ENCODE measurements at places on chromosomes 11 and 22.
A peak's percentile ranks its signal among the peaks of the same experiment; 100 is the strongest.

- DNase-seq: no peak
Measured at GRCh38 chr11:94705419-94705818, 62.7 kb upstream of the AMOTL1 start.

DNA sequence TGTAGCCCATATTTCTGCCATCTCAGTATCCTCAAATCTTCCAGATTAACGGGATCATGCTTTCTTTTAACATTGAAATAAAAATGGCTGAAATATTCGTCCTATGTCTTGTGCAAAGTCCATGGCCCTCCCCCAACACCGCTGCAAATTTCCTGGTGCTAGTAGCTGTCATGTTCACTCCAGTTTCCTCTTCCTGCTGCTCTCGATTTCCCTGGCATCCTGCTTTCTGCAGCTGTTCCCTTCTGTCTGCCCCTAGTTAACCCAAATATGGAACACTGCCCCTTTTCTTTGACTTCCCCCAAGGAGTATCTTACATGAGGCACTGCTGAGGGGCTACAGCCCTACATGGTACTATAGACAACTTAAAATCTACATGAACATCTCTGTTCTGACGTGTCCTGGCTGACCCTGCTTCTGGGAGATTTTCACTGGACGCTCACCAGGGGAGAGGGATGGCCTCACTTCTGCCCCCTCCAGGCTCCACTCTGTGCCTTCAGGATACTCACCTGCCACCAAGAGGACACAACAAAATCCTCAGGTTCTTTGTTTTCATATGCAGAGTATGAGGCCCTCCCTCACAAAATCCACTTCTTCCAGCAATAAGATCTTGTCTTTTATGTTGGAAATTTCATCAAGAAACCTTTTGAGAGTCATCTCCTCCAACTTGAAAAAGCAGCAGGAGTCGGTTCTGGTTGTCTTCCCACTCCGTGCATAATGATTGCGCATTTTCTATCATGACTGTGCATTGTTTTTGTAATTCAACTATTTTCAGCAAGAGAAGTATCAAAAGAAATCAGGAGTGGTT is 29.5 kb upstream of the SCUBE2 start:
- peak; percentile 22 for DNase-seq

DNA sequence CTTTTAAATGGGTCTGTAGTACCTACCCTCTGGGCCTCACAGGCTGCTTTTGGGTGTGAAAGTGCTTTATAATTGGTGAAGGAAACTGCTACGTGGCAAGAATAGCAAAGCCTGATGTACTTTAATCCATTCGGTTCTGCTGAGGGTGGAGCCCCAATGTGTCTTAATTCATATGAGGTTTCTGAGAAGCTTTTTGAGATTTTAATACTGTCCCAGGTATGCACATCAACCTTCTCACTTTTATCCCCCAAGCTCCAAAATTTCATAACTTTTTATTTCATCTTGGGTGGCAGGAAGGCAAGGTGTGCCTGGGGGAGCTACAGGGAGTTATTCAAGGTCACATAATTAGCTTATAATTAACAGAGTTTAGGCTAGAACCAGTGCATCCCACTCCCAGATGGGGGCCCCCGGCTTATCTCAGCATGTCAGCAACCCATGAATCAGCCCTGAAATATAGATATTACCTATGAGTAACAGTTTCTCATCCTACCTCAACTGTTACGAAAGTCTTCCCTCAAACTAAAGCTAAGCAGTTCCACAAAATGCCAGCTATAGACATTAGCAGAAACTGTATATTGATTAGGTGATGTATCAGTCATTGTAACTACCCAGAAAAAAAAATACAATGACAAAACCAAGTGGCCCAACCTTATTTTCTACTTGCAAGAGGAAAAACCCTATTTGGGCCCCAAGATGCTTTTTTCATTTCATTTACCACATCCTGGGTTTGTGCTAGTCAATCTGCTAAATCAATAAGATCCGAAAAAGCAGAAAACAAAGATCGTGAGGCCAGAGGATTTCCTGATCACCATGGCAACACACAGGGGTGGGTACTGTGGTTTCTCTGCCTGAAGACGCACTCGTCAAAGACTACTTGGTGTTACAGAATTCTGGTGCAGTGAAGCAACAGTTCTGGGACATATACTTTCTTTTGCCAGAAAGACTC is 26.7 kb downstream of the CD44 start:
- no peak for DNase-seq

- no peak for DNase-seq
Measured at GRCh38 chr11:115347106-115347505, 157.1 kb downstream of the CADM1 start.

DNA sequence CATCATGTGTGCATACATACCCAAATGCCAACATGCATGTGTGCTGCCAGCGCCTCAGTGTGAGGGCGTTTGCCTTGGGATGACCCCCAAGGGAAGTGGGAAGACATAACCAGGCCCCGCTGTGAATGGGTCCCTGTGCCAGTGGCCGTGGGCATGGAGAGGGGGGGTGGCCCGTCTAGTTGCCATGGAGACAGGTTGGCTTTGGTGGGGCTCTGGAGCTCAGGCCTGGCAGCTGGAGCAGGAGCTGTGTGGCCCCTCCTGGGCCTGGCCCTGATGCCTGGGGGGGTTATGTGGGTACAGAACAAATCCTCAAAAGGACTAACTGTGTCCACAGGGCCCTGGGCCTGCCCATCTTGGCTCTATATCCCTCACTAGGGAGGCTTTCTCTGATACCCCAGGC is 8.0 kb downstream of the SYT7 start:
- no peak for DNase-seq

DNA sequence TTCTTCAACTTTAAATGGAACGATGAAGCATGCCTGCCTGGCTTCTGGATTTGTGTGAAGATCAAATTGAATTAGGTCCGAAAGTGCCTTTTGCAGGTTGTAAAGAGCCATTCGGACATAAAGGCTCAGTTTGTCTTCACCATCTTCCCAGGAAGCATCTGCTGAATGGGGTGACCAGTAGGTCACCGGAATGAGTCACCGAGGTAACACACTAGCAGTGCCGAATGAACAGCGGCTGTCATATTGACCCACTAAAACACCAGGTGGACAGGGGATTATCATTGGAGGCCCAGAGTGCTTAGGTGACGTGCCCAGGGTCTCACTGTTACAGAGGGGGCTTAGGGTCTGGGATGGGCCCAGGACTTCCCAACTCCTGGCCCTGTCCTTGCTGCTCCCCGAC is 43.1 kb upstream of the MYH9 start:
- DNase-seq: no peak

DNA sequence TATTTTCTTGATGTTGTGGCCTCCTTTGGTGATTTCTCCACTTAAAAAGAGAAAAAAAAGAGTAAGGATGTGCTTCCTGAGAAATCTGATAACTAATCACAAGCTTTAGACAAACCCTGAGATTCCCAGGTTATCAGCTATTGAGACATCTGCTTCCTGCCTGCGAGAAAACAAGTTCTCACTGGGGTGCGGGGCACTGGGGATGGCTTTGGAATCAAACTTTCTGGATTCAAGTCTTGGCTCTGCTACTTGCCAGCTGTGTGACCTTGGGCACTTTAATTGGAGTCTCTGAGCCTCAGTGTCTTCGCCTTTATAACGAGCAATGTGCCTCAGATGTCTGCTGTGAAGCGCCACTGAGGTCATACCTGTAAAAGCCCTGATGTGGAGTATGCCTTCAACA is 152.5 kb upstream of the NAV2 start:
- DNase-seq: peak; percentile 16

DNA sequence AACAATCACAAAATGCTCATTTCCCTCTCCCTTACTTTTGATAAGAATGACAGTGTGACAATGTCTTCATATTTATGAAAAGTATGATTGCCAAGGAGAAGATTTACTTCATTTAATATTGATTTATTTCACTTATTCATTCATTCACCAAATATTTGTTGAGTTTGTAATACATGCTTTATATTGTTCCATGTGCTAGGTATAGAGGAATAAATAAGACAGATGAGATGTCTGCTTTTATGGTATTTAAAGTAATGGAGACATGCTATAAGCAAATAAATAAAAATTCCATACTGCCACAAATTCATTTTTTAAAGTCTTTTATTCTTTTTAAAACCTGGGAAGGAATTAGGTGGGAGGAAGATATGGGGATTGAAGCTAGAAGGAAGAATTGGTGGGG is 289.4 kb downstream of the GUCY1A2 start:
- no peak for DNase-seq

GRCh38 chr22:42357634-42358296 is 74.4 kb downstream of the NFAM1 start:
- no peak for DNase-seq

- no peak for DNase-seq
Measured at GRCh38 chr11:16891165-16891564, 123.0 kb downstream of the PLEKHA7 start.

GRCh38 chr22:36768616-36769015 is 7.3 kb downstream of the IFT27 start:
- DNase-seq: no peak

DNA sequence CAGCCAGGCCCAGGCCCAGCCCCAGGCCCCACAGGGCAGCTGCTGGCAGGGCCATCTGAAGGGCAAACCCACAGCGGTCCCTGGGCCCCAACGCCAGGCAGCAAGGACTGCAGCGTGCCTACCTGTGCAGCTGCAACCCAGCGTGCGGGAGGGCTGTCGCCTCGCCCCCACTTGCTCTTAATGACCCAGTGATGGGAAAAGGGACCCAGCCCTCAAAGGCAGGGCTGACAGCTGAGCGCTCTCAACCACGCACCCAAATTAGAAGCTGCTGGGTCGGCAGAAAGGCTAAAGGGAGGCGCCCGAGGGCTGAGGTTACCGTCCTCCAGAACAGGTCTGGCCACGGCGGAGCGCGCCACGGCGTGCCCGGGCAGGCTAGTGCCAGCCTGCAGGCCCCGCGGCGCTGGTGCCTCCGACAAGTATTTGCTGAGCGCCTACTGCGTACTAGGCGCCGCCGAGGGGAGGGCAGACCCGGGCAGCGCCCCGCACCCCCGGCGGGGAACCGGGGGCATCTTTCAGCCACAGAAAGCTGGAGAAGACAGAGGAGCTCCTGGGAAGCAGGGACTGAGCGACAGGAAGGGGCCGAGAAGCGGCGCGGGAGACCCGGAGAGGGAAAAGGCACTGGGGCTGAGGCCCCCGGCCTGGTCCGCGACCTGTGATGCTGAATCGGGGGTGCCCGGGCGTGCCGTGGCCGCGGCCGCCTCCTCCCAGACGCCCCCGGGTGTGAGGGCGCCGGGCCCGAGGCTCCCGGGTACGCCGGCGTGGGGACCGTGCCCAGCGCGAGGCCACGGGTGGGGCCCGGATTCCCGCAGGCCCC is 773 bp downstream of the HRAS start:
- no peak for DNase-seq

- no peak for DNase-seq
Measured at GRCh38 chr11:77457340-77457739, 16.6 kb downstream of the PAK1 start.

- no peak for DNase-seq
Measured at GRCh38 chr11:60777106-60777505, 8.0 kb upstream of the MS4A10 start.

DNA sequence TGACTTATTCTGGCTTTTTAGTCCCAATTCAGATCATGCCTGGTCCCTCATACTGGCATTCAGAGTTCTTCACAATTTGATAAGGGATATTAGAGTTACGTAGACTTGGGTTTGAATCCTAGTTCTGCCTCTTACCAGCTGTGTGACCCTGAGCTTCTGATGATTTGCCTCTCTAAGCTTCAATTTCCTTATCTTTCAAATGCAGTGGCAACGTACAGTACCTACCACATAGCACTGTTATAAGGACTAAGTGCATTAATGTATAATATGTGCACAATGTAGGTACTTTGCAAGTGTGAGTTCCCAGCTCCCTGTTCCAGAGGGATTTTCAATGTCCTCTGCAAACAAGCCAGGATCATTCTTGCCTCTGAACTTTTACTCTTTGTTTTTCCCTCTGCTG is 7.3 kb downstream of the RHOG start:
- DNase-seq: no peak

DNA sequence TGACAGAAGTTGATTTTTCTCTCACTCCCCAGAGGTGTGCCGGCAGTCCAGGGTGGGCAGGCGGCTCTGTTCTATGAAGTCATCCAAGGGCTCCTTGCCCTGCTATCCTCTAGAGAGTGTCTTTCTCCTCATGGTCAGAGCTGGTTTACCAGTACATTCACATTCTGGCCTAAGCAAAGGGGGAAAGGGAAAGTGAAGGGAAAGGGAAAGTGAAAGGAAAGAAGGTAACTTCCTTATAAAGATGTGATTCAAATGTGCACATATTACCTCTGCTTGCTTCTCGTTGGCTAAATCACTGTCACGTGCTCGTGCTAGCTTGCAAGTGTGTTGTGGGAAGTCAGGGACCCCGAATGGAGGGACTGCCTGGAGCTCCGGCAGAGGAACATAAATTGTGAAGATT is 2.9 kb upstream of the HTATIP2 start:
- DNase-seq: no peak

DNA sequence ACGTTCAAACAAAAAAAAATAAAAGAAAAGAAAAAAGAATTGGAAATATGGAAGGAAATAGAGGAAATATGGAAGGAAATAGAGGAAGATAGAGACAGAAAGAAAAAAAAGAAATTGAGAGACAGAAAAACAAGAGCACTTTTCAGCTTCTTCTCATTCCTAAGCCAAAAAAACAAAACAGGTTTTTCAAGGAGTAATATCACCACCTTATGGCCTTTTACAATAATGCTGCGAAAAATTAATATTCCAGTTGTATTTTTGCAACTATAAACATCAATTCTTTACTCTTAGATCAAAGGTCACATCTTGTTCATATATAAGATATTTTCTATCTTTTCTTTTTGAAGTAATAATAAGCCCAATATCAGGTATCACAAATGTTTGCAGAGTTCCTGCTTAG is 328.3 kb downstream of the FAT3 start:
- DNase-seq: no peak

GRCh38 chr11:35786188-35786587 is 123.6 kb downstream of the TRIM44 start:
- no peak for DNase-seq

DNA sequence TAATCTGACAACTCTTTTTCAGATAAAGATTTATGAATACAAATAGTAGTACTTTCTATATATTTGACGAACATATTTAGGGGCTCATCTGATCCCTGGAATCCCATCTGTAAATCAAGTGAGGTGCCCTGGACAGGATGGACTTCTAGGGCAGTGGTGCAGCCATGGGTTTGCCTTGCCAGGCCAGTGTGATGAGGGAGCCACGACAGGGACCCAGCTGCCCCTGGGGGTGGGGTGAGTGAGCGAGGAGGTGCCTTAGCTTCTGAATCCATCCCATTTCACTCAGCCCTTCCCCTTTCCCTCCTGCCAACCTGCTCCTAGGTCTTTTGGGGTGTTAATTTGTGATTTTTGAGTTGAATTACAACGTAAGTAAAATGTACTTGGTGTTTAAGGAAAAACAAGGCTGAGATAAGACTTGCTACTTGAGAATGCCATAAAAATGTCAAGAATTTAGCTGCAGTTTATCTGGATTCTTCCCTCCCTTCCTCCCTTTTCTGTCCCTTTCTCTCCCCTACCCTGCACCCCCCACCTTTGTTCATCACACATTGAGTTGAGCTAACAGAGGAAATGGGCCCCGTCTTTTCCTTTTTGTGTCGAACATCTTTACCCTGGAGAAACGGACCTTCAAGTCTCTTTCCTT is 60.8 kb downstream of the PPFIBP2 start:
- no peak for DNase-seq

GRCh38 chr11:78345450-78345849 is 72.2 kb downstream of the GAB2 start:
- DNase-seq: no peak

- DNase-seq: no peak
Measured at GRCh38 chr22:44544816-44545433, 46.9 kb upstream of the RTL6 start.

- no peak for DNase-seq
Measured at GRCh38 chr22:39739338-39740027, 154.1 kb downstream of the ENTHD1 start.

- DNase-seq: peak; percentile 90
Measured at GRCh38 chr11:109644152-109644551, 222.2 kb downstream of the C11orf87 start.

All from BE2C (cell line).